Iris pigment epithelial cell (primary cell): ENCODE measurements at places on chromosomes 16 and 17.

DNA sequence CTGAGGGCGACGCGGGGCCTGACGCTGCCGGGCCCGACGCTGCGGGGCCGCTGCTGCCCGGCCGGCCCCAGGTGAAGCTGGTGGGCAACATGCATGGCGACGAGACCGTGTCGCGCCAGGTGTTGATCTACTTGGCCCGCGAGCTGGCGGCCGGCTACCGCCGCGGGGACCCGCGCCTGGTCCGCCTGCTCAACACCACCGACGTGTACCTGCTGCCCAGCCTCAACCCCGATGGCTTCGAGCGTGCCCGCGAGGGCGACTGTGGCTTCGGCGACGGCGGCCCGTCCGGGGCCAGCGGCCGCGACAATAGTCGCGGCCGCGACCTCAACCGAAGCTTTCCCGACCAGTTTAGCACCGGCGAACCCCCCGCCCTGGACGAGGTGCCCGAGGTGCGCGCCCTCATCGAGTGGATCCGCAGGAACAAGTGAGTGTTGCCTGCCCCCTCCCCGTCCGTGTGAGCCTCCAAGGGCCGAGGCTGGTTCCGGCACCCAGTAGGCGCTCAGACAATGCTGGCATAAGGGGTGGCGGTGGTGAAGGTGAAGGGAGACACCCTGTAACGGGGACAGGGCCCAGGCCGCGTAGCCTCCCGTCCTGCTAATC, 676 bp downstream of the CPD start:
- DNase-seq = no peak

GRCh38 chr17:47278561-47278960, 24.9 kb downstream of the ITGB3 start:
- no peak for DNase-seq

DNA sequence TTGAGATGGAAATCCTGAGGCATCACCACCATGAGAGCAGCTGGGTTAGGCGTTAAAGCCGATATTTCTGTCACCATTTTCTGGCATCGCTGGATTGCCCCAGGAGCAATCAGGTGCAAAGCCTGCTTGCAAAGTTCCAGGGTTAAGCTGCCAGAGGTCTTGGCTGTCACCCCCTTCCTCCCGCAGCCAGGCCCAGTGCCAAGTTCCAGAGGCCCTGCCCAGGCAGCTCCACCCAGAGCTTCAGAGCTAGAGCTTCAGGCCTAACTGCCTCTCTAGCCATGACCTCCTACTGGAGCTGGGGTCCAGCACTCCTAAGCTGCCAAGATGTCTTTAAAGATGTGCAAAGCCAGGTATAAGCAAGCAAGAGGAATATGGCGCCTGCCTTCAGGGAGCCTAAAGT, 8.8 kb upstream of the TMEM238L start:
- DNase-seq = no peak

DNA sequence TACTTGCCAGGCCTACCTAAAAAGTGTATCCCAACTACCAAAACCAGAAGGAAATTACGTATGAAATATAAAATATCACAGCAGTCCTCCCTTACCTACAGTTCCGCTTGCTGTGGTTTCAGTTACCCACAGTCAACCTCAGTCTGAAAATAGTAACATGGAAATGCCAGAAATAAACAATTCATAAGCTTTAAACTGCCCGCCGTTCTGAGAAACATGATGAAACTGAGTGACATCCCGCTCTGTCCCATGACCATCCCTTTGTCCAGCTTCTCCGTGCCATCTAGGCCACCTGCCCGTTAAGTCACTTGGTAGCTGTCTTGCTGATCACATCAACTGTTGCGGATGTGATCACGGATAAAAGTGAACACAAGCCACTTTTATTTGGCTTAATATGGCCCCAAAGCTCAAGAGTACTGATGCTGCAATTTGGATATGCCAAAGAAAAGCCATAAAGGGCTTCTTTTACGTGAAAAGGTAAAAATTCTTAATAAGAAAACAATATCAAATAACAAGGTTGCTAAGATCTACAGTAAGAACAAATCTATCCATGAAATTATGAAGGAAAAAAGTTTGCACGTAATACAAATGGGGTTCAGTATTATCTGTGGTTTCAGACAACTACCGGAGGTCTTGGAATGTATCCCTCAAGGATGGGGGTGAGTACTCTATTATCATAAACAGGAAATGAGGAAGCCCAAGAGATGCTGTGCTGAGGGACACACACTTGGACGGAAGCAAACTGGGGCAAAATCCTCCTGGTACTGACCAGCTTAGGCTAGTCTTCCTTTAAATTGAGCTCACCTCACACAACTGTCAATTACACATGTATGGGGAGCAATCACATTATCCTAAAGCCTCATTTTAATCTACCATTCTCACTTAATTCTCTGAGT, 8.2 kb downstream of the USP22 start:
- DNase-seq = peak; percentile 73

GRCh38 chr16:17431012-17431411, 39.7 kb downstream of the XYLT1 start:
- DNase-seq = no peak

- peak; percentile 79 for DNase-seq
Observed at GRCh38 chr17:27529230-27529796, 73.1 kb downstream of the KSR1 start.

GRCh38 chr16:87575027-87575804, 27.1 kb upstream of the JPH3 start:
- no peak for DNase-seq

DNA sequence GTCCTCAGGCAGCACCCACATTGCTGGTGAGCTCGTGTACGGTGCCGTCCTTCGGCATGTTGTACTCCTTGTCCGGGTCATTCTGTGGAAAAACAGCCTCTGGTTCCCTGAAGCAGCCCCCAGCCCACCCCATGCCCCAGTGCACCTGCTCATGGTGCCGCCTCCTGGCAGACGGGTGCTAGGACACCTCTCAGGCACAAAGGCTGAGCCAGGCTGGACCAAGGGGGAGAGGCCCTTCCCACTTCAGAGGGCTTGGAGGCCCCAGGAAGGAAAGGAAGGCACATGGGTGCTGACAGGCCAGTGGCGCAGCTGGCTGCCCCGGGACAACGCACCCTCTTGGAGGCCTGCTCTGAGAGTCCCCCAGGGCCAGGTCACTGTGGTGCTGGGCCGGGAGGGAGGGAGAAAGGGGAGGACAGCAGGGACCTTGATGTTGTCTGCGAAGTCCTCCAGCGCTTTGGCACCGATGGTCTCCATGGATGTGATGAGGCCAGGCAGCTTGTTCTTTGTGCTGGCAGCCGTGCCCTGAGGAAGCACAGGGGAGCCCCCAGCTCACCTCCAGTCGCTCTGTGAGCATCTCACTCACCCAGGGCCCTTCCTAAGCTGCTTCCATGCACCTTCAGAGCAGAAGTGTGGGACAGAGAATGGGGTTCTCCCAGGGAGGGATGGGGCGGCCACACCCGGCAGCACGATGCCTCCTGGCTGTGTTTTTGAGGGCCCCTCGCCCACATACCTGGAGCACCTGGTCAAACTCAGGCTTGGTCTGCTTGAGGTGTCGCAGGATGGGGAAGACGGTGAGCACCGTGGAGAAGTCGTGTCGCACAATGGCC, 9.3 kb downstream of the ZACN start:
- no peak for DNase-seq

DNA sequence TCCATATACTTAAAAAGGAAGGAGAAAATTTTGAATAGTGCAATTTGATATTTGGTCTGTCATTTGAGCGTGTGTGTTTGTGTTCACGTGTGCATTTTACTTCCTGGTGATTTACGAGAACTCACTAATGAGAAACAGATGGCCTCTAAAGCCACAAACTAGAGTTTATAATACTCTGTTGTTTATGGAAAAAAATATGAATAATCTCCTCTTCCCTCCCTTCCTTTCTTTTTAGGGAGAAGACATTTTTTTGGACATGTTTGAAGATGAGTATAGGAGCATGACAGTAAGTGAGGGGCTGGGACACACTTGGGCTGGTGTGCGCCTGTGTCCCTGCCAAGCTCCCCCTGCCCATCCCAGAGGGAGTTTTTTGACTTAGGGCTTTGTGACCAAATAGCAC, 102.7 kb downstream of the CLEC16A start:
- peak; percentile 73 for DNase-seq

GRCh38 chr17:83196973-83197880, 117.8 kb downstream of the METRNL start:
- no peak for DNase-seq

GRCh38 chr17:75832164-75832651, 12.0 kb downstream of the UNC13D start:
- peak; percentile 93 for DNase-seq

DNA sequence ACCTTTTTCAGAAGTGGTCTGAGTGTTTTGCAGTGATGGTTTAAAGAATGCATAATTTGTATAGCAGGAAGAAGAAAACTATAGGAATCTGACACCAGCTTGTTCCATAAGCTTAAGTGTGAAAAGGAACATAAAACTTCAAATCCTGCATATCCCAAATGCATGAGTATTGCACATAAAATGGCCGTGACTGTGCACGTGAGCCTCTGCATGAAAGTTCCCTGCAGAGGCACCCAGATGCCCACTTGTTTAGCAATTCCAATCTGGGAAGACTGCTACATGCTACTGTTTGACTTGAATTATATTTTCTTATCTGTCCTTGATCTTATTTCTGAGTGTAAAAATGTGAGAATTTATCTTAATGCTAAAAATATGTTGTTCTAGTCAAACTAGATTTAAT, 21.5 kb downstream of the MARCHF10 start:
- no peak for DNase-seq

DNA sequence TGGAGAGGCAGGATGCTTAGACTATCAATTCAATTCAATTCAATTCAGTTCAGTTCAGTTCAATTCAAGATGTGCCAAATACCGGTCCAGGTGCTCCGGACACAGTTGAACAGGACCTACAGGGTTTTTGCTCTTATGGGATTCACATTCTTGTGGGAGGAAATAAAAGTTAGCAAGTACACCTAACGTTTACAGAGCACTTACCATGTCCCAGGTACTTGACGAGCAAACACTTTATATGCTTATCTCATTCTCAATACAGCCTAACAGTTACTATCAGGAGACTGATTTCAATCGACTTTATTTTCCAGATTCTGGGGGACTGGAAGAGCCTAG, 467 bp upstream of the GDE1 start:
- DNase-seq = no peak

DNA sequence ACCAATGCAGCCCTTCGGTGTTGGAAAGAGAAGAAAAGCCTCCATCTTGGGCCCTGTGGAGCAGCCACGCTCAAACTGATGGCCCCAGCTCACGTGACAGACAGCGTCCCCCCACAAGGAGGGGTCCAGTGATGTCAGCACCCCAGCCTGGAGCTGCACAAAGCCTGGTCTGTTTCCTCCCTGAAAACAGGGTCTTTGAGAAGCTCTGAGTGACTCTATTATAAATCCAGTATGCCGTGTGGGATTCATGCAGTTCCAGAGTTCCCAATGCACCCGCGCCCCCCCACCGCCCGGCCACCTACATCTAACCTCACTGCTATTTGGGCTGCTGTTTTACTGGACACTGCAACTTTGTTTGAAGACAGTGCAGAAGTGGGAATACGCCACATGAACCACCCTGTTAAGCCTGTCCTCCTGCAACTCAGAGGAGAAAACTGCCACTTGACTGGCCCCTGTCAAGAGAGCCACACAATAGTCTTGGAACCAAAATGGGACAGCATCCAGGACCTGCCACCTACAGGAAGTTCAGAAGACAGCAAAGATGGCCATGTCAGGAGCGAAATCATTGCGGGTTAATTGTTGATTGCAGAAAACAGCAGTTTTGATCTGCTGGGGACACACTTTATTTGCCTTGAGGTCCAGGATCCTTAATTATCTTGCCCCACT, 33.1 kb downstream of the PMP22 start:
- no peak for DNase-seq

DNA sequence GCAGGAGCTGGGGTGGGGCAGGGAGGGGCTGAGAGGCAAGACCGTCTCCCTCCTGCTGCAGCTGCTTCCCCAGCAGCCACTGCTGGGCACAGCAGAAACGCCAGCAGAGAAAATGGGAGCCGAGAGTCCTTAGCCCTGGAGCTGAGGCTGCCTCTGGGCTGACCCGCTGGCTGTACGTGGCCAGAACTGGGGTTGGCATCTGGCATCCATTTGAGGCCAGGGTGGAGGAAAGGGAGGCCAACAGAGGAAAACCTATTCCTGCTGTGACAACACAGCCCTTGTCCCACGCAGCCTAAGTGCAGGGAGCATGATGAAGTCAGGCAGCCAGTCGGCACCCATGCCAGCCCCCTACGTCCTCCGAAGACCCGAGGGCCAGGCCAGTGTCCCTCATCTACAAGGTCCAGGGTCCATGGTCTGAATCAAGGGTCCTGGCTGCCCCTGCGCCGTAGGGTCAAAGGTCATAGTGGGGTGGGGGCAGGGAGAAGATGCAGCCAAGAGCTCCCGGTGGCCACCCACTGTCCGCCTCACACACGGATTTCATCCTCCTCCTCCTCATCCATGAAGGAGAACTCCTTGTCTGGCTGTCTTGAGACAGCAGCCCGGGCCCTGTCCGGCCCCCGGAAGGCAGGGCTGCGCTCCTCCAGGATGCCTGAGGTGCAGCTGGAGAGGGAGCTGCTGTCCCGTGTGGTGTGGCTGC, 23.4 kb upstream of the CPSF4L start:
- DNase-seq = no peak

DNA sequence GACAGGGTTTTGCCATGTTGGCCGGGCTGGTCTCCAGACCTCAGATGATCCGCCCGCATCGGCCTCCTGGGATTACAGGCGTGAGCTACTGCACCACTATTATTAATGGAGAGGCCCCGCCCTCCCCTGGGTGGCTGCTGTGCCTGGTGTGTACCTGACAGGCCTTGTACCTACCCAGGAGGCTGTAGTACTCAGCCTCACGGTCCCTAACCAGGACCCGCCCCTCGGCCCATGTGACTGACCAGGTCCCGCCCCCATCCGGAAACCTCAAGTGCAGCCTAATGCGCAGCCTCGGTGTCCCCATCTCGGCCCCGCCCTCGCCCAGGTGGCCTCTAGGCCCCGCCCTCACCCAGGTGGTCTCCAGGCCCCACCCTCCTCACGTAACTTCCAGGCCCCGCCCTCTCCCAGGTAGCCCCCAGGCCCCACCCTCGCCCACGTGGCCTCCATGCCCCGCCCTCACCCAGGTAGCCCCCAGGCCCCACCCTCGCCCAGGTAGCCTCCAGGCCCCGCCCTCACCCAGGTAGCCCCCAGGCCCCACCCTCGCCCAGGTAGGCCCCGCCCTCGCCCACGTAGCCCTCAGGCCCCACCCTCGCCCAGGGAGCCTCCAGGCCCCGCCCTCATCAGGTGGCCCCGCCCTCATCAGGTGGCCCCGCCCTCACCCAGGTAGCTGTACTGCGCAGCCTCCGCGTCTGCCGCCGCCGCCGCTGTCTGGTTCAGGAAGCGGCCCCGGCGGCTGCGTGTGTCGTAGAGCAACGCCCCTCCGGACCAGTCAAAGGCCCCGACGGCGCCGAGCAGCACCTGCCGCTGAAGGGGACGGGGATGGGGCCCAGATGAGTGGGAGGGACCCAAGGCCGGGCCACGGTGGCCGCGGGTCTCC, 31.0 kb downstream of the HASPIN start:
- no peak for DNase-seq
